NCI-H2081 (cell line): ENCODE measurements at places on chromosomes 5 and 9.
A peak's percentile ranks its signal among the peaks of the same experiment; 100 is the strongest.

DNA sequence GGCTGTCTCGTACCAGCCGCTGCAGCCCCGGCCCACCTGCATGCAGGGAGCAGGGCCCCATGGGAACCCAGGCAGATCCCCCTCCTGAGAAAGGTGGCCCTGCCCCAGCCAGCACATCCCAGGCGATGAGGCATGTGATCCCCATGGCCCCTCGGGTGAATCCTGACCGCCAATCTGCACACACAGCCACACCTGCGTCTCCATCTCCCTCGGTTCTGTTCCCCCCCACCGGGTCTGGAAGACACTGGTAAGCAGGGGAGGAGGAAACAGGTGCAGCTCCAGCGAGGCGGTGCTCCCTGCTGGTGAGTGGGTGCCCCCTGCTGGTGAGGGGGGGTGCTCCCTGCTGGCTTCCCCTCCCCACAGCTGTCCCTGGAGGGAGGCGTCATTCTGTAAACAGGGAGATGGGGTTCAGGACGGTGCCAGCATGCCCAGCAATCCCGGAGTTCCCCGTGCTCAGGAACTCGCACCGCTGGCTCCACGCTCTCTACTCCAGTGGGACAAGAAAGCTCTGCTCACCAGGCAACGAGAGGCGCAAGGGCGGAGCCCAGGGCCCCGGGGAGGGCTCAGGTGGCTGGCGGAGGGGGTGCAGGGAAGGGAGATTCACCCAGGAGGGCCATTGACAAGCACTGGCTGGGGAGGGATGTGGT lies 28.4 kb upstream of the SLC12A7 start:
- DNase-seq, result peak; percentile 89

DNA sequence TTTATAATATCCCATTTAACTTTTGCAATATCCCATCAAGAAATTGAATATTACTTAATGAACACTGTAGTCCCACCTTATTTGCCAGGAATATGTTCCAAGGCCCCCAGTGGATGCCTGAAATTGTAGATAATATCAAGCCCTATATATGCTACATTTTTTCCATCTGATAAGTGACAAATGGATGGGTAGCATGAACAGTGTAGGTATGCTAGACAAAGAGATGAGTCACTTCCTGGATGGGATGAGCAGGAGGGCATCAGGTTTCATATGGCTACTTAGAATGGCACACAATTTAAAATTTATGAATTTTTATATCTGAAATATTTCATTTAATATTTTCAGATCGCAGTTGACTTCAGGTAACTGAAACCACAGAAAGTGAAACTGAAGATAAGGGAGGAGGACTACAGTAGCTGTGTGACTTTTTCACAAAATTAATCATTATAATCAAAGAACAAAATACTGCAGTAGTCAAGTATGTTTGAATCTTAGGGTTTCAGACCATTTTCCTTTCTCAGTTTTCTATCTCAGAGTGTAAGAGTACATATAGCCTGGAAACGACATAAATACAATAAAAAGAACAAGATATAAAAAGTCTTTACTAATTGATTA lies 636.4 kb upstream of the ARRDC3 start:
- no peak for DNase-seq

GRCh38 chr9:87372356-87372851 lies 125.3 kb upstream of the DAPK1 start:
- no peak for DNase-seq

DNA sequence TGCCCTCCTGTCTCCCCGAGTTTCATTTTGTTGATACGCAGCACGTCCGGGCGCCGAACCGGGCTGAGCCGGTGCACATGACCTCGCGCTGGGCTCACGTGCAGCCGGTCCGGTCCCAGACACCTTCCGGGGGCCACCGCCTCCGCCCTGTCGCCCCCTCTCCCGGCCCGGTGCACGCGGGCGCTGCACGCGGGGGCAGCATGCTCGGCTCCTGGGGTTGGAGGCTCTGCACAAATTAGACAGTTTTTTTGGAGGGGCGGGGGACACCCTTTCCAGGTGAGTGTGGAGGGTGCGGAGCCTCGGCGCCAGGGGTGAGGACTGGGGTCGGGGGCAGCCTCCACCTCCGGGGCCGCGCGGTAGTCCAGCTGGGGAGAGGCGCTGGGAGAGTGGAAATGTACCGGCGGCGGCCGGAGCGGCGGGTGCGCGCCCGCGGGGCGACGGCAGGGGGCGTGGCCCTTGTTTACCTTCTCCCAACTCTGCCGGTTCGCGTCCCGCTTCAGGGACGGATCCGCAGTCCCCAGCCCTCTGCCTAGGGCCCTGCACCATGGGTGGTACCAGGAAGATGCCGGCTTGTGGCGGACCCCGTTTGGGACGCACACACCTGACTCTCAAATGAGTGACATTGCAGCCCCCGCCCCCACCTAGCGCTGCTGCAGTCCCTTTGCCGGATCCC lies 1.1 kb downstream of the JADE2 start:
- DNase-seq, result peak; percentile 42

GRCh38 chr5:81233080-81233634 lies at the start of gene CKMT2:
TSS of gene CKMT2 (plus strand) at chr5:81233322. CDS start at chr5:81251133, 17,811 bp downstream.
- DNase-seq, result no peak

- DNase-seq, result no peak
Observed at GRCh38 chr5:14183187-14183939, 40.2 kb downstream of the TRIO start.

- DNase-seq, result no peak
Observed at GRCh38 chr9:95150903-95151302, 166.6 kb downstream of the FANCC start.

- DNase-seq, result no peak
Observed at GRCh38 chr9:10614196-10614800, 1.5 kb upstream of the PTPRD start.

DNA sequence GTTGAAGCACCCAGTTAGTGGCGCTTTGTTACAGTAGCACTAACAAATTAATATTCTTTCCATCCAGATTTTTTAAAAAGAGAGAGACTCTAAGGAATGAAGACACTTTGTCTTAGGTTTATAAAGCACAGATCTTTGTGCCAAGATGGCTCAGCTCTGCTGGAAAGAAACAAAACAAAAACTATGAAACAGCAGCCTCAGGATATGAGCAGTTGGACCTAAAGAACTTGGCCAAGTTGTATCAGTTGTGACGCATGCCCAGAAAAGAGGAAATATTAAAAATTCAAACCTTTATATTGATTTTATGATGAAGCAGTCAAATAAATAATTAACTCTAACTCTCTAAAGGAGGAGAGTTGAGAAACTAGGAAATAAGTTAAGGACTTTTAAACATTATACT lies 427.2 kb downstream of the SPOCK1 start:
- no peak for DNase-seq

DNA sequence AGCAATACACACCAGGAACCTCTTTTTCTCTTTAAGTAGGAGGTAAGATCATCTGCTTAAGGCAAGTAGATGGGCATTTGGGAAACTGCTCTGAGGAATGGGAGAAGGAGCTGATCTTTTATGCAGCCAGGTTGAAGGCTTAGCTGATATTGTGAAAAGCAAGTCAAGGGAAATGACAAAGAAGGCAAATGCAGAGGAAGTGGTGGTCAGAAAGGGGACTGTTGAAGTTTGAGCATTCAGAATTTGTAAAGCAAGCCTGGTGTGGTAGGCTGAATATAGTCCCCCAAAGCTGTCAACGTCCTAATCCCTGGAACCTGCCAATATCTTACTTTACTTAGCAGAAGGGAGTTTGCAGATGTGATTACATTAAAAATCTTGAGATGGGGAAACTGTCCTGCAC lies 128.9 kb downstream of the ADAMTS12 start:
- no peak for DNase-seq

GRCh38 chr9:73558471-73558870 lies 406.8 kb downstream of the ANXA1 start:
- no peak for DNase-seq

DNA sequence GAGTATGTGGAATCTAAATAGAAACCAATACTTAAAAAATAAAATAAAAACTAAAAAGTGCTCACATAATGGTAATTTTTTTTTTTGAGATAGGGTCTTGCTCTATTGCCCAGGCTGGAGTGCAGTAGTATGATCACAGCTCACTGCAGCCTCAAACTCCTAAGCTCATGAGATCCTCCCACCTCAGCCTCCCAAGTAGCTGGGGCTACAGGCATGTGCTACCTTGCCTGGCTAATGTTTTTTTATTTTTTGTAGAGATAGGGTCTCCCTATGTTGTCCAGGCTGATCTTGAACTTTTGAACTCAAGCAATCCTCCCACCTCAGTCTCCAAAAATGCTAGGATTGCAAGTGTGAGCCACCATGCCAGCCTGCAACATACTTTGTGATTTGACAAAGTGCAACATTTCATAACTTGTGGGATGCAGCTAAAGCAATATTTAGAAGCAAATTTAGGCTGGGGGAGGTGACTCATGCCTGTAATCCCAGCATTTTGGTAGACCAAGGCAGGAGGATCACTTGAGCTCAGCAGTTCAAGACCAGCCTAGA lies 18.4 kb downstream of the AP3B1 start:
- no peak for DNase-seq

- peak; percentile 25 for DNase-seq
Observed at GRCh38 chr9:129052592-129052991, 16.2 kb downstream of the MIGA2 start.

DNA sequence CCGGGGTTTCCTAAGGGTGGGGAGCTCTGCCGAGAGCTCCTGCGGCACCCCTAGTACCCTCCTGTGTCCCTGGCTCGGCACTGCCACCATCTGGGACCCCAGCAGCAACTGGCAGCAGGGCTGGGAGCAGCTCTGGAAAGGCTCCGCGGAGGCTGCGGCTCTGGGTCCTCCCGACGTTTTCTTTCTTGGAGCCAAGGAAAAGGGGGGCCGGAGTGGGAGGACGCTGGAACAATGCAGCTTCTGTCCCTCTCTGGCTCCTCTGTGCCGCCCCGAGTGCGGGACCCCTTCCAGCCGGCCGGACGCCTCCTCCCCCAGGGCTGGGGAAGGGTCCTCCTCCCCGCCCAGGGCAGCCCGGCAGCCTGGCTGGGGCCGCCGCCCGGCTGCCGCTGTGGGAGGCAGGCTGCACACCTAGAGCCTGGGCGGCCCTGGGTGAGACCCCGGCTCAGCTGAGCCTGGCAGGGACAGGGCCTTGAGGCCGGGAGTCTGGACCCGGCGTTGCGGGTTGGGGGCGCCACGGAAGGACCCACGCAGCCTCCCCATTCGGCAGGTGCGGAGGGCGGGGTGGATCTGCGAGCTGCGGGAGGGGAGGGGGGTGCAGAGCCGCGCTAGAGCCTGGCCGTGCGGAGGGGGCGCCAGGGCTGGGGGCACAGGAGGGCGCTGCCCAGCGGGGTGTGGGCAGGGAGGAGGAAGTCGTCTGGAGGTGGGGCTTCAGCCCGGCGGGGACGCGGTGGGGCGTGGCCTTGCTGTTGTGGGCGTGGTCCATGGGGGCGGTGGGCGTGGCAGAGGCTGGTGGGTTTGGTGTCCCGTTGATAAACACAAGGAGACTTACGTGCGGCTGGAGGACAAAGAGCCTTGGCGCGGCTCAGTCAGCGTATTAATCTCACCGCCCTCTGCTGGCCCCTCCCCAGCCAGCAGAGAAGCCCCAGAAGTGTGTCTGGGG lies 15.1 kb downstream of the GPSM1 start:
- DNase-seq, result peak; percentile 39

GRCh38 chr9:13141629-13142028 lies 137.9 kb downstream of the MPDZ start:
- DNase-seq, result peak; percentile 48

DNA sequence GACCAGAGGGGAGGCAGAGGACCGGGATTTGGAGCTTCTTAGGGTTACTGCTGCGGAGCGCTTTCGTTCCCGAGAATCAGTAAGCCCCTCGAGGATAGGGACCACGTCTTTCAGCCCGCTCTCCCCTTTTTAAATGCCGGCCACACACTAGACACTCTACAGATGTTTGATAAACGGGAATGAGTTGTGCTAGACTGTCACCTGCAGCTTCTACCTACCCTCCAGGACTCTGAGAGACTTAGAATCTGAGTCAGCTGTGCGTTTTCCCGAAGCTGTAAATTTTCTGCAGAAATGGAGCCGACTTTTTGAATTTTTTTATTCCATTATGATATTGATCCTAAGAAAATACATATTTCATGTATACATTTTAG lies 670 bp downstream of the CCDC171 start:
- no peak for DNase-seq

GRCh38 chr9:129245276-129245675 lies 67.2 kb upstream of the IER5L start:
- DNase-seq, result no peak

DNA sequence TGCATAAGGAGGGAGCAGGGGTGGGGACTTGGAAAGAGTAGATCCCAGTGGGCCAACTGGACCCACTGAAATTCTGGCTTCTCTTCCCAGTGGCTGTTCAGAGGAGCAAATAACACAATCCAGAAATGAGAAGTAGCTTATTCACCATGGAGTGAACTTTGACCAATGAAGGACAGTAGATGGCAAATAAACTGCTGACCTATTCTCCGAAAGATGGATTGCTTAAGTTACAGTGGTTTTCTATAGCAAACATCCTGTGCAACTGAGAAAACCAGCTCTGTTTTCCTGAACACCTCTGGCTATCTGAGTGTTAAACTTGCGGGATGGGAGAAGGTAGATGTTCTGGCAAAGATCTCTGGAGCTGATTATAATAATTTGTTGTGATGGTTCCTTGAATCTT lies 325.1 kb downstream of the SPATA31D1 start:
- no peak for DNase-seq

DNA sequence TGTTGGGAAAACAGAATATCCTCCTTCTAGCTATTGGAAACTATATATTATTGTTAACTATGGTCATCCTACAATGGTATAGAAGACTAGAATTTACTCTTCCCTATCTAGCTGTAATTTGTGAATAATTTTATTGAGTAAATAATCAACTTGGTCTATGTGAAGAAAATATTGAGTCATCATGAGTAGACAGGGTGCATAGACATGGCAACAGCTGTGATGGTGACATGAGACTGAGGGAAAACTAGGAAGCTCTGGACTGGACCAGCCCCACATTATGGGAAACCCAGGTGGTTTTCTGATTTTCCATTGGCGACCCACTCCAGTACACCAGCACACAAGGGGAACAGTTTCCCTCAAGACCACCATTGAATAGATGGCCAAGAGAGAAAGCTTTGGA lies 95.0 kb downstream of the APBA1 start:
- no peak for DNase-seq

DNA sequence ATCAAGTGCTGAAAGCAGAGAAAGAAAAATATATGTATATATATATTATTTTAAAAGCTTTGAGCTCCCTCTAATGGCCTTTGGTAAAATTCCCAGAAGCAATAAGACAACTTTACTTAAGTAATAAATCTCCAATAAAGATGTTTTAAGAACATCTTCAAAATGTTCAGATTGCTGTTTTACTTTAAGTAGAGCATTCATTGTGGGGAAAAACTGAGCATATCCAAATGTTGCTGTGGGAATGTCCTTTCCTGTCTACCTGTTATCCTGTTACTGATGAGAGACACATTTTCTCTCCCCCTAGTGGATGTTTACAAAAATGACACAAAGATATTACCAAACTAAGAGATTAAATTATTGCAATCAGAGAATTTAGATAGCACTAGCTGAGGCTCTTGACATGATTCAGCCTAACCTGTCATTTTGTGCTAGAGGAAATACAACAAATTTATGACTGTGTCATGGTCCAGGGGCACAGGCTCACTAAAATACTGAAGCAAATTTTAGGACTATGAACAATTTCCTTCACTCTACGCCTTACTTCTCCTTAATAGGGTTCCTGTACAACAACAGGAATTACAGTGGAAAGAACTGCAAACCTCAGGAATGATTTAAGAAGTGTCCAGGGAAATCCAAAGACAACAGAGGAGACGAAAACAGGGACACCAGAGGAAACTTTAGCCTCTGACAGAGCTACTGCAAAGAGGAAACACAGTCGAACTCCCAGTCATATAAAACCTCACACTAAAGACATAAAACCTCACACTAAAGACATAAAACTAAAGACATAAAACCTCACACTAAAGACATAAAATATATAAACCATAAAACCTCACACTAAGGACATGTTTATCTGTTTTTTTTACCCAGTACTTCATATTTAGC lies 24.3 kb upstream of the PRRC1 start:
- DNase-seq, result peak; percentile 30
